ENCODE measurements at places on chromosomes 3 and 15.

- no peak for DNase-seq
Measured at GRCh38 chr15:95284492-95284891, 1046.0 kb upstream of the NR2F2 start.

- DNase-seq, result no peak
Measured at GRCh38 chr3:42911551-42911950, 5.6 kb downstream of the ZNF662 start.

DNA sequence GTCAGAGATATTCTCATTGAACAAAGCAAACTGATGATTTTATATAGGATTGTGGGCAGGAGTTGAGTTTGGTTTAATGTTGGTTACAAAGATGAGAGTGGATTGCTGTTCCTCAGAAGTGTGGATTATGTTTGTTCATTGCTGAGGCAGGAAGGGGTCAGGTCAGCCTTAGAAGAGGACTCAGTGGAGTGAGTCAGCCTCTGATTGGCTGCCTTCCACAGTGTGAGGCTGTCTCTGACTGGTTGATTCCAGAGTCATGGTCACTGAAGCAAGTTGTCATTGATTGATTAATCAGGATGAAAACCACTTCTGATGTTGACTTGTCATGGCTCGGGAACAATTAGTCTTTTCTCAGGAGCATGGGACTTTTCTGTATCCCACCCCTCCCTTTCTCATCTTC is 36.2 kb downstream of the KBTBD12 start:
- DNase-seq, result no peak

DNA sequence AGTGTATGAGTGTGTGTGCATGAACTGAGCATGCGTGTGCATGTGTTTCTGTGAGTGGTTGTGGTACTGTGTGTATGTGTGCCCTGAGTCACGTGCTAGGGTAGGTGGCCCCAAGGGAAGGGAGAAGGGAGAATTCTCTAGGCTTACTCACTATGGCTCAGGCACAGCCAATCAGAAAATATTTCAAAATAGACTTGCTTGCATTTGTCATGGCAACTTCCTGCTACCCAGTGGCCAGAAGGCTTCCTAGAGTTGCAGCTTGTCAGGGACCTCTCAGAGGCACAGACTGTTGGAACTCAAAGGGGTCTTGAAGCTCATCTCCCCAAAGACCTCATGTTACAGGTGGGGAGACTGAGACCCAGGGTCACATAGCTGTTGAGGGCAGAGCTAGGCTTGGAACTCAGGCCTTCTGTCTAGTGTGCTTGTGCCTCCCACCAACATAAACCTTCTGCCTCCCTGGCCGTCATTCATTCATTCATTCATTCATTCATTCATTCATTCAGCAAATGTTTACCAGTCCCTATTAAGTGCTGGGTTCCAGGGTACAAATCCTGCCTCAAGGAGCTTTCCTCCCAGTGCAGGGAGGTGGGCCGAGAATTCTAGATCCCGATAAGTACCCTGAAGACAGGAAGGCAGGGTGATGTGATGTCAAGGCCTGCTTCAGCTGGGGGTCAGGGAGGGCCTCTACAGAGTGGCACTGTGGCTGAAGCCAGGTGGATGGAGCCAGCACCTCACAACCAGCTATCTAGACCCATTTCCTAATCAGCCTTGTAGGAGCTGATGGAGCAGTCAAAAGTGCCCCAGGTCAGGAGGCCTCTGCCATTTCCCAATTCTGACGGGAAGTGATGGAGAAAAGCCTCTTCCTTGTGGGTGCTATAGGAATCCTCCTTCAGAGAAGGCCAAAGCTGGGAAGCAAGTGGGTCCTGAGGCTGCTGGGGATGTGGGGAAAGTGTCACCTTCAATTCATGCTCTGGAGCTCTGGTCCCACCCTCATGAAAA is 10.9 kb upstream of the RFT1 start:
- no peak for DNase-seq

DNA sequence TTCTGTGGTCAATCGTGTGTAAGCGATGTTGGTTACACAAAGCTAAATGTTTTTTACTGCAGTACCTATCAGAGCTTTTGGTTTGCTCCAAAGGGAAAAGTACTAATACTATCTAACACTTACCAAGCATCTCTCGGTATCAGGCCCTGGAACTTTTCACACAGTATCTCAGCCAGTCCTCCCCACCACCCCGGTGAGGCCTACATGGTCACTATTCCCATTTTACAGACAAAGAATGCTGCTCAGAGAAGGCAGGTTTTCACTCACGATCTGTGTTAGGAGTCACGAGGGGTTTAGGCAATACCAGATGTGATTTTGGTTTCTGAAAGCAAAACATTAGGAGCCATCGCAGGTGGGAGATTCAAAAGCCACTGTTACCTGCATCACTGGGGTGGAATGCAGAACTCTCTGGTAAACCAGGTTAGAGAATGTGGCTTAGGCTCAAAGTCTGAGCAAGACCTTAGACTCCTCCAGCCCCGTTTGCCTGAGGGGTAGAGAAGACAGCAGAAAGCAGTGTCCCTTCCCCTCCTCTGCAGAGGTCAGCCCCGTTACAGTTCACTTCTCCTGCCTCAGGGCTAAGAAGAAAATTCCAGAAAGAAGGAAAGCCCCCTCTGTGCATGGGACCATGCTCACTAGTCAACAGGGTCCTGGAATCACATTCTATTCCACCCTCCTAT is 57.2 kb downstream of the XXYLT1 start:
- no peak for DNase-seq

DNA sequence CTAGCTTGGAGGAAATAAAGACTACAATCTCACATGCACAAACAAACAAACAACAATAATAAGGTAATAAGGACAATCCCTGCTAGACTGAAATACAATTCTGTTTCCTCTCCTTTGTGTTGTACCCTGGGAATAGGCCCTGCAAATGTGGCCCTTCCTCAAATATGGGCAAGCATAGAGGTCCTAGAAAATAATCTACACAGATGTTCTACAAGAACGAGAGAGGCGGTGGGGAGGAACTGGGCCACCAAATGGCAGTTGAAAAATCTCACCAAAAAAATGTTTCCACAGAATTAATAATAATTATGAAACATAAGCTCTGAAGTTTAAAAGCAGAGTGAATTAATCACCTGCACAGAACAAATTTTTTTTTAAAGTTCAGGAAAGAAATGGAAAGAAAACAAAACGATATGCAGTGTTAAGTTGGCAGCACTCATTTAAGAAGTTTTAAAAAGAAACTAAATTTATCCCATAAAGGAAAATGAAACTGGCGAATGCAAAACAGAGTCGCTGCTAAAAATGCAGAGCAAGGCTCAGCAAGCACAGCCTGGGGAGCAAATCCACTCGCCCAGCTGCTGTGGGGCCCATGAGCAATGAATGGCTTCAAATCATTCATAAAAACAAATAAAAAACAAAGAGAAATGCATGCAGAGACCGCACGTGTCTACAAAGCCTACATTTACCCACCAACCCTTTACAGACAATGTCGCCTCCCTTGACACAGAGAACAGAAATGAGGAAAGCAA is 475.4 kb downstream of the OCA2 start:
- no peak for DNase-seq

GRCh38 chr3:46930945-46931403 is 45.6 kb downstream of the CCDC12 start:
- no peak for DNase-seq

DNA sequence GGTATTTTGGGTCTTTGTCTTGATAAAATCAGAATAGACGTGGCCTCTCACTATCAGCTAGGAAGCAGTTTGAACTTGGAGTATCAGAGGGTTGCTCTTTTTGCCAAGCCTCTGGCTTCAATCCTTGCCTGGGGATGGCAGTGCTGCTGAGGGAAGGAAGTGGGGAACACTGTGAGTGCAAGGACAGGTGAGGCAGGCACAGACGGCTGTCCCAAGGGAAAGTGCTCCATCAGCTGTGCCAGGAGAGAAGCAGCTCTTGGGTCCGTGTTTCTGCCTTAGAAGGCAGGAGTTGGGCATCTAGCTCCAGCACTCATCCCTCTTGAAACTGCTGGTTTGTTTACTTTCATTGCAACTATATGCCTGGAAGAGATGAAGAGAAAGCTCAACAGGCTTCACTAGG is 33.2 kb downstream of the PML start:
- DNase-seq, result no peak

DNA sequence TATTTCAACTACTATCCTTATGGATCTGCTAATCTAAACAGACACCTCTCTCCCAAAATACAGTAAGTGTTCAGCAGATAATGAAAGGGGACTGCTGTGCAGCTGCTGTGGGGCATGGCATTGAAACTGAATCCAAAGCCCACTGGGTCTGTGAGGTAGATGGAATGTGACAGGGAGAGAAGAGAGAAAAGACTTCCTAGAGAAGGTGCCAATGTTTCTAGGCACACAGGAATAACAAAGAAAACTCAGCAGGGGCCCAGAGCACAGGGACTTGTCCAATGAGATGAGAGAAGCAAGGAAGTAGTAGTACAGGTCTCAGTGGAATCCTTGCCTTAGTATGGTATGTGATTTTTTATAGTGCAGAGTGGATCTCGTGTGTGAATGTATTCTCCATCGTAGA is 457.8 kb downstream of the IL5RA start:
- no peak for DNase-seq

- DNase-seq, result no peak
Measured at GRCh38 chr3:79843180-79843579, 75.4 kb upstream of the ROBO1 start.

- no peak for DNase-seq
Measured at GRCh38 chr3:18126772-18127171, 298.4 kb downstream of the SATB1 start.

GRCh38 chr15:60110909-60111308 is 106.8 kb downstream of the FOXB1 start:
- no peak for DNase-seq

GRCh38 chr15:63837032-63837431 is 3.3 kb upstream of the HERC1 start:
- no peak for DNase-seq

DNA sequence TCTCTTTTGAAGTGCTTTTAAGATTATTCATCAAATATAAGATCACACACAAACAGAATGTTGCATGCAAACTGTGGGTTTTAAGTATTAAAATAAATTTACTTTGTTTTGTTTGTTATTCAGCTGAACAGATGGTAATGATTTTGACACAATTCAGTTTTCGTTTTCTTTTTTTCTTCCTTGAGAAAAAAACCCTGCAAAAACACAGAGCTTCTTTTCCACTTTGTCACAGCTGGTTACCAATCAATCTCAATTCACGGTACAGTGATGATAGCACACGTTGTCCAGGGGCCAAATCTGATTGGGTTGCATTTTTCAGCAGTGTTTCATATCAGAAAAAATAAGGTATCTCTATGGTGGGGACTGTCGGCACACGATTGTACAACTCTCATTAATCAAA is 473.6 kb downstream of the ROBO2 start:
- DNase-seq, result no peak

DNA sequence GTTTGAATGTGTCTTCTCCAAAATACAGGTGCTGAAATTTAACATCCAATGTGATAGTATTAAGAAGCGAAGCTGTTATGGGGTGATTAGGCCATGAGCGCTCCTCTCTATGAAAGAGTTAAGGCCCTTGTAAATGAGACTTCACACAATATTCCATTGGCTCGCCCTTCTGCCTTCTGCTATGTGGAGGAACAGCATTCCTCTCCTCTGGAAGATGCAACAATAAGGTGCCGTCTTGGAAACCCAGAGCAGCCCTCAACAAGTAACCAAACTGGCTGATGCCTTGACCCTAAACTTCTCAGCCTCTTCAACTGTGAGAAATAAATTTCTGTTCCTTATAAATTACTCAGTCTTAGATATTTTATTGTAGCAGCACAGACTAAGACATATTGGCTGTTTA is 874.6 kb downstream of the ROBO1 start:
- no peak for DNase-seq

- no peak for DNase-seq
Measured at GRCh38 chr3:52053307-52054304, 2.8 kb downstream of the DUSP7 start.

- DNase-seq, result no peak
Measured at GRCh38 chr15:25989327-25989726, 126.2 kb upstream of the ATP10A start.

DNA sequence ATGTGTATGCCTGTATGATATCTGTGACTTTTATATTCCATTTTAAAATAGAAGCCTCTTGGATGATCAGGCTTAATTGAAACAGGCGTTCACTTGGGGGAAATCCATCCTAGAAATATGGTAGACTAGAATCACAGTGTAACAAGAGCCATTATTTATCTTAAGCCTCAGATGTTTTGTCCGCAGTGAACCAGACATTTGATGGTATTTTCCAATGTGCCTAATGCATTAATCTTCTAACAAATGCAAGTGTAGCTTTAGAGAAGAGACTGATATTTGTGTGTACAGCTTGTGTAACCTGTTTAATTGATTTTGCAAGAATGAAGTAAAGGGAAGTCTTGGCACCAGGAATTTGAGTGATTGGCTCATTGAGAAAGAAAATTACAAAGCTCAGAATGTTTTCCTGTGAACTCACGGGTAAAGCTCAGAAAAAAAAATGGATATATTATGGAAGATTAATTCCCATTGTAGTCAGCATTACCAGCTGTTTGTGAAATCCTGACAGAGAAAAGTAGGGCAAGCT is 155.7 kb downstream of the SV2B start:
- DNase-seq, result no peak

- DNase-seq, result no peak
Measured at GRCh38 chr15:49041426-49041825, 4.8 kb downstream of the SECISBP2L start.

DNA sequence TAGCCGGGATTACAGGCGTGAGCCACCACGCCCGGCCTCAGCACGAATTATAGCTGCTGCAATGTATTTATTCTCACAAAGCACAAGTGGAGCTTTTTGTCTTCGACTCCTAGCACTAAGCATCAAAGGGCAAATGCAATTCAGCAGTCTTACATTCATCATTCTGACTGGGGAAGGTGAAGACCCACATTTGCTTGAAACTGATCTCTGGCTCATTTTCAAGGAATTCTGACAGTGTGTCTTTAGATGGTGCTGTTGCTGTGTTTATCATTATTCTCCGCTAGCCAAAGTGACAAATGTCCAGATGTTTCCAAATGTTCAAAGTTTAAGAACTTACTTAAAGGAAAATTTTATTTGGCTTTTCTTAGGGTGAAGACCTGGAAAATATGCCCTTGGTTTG is 55.9 kb downstream of the SGO1 start:
- DNase-seq, result no peak

GRCh38 chr3:143978263-143978631 is 6.6 kb downstream of the DIPK2A start:
- DNase-seq, result no peak

DNA sequence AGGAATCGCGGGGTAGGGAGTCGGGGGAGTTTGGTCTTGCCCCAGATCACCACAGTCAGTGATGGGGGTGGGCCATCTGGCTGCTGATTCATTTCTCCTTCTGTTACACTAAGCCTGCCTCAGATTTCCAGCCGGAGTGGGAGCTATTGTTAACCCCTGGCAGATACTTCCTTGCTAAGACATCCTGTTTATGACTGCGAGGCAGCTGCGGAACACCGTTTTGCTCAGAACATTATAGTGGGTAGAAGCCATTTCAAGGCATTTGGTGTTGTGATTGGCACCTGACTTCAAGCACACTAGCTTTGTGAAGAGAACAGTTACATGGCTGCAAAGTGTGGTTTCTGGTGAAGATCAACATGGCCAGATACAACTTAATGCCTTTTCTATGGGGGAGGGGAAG is 73.8 kb downstream of the FLNB start:
- DNase-seq, result peak; percentile 23

GRCh38 chr3:69463531-69463930 is 77.6 kb upstream of the FRMD4B start:
- no peak for DNase-seq

All from KG1 (cell line).